ENCODE measurements at places on chromosomes 11 and 22.
A peak's percentile ranks its signal among the peaks of the same experiment; 100 is the strongest.

GRCh38 chr22:20495861-20496681 lies 476 bp upstream of the KLHL22 start:
- DNase-seq, result peak; percentile 85

DNA sequence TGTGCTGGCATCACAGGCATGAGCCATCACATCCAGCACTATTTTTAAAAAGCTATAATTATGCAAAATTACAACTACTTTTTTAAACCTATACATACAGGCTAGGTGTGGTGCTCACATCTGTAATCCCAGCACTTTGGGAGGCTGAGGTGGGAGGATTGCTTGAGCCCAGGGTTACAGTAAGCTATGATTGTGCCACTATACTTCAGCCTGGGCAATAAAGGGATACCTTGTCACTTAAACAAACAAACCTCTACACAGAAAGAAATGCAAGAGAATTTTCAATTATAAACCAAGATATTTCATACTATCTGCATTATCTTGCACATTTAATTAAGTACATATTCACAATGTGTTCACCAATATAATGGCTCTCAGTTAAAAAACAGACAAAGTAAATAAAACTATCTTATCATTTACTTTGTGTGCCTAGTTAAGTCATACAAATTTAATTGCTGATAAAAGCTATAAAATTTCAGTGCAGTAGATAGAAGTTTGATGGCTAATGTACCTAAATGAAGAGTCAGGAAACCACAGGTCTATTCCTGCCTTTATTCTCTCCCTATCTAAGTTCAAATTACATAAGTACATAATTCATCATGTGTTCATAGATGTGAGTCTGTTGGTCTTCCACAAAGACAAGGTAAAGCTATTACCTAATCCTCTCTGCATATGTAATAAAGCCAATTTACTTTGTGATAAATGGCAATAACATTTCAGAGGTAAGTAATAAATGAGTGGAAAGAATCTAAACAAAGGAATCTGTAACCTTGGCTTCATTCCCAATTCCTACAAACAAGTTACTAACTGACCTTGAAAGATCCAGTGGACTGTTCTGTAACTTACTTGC lies 9.0 kb upstream of the RDX start:
- DNase-seq, result no peak

- no peak for DNase-seq
Observed at GRCh38 chr11:31479066-31479465, 30.4 kb downstream of the IMMP1L start.

DNA sequence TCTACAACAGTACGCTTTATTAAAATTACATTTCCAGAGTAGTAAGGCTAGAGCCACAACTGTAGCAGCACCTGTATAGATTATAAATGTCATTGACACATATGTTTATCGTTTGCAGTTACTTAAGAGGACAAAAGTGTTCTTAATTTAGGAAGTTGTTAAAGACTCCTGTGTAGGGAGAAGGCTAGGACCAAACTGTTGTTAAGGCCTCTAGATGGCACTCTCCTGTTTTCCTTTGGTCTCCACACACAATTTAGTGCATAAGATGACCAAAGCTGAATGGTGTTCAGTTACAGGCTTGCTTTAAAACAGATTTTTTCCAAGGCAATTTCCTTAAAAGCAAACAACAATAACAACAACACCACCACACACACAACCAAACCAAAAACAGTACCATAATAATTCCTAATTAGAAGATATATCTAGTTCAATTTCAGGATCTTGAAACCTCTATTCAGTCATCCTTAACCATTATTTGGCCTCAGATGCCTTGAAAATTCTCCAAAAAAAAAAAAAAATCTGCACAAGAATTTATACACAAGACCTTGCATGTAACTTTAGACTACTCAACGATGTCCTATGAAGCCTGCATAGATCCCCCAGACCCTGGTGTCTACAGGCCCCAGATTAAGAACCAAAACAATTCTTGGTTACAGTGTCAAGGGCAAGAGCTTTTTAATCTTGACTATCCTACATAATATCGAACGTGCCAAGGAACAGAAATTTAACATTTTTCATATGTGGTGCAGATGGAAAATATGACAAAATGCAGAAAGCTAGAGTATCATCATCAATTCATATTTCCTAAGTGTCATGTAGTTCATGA lies 42.6 kb upstream of the APOA1 start:
- no peak for DNase-seq

GRCh38 chr11:69337211-69337721 lies 43.3 kb downstream of the MYEOV start:
- no peak for DNase-seq

DNA sequence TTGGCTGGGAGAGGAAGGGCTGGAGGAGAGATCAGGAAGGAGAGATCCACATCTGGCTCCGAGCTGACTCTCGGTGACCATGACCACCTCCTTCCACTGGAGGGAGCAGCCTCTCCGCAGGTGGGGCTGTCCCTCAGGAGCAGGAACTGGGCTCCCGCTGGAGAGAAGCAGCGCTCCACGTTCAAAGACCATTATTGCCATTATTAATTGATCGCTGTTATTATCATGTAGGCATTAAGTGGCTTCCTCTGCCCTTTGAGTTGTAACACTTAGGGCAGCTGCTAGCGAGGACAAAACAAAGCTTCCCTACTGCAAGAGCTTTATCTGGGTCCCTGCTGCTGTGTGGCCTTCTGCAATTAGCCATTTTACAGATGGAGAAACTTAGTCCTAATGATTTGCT lies 251.9 kb downstream of the ST3GAL4 start:
- DNase-seq, result no peak

GRCh38 chr22:48807155-48807554 lies 1020.5 kb downstream of the BRD1 start:
- DNase-seq, result no peak

DNA sequence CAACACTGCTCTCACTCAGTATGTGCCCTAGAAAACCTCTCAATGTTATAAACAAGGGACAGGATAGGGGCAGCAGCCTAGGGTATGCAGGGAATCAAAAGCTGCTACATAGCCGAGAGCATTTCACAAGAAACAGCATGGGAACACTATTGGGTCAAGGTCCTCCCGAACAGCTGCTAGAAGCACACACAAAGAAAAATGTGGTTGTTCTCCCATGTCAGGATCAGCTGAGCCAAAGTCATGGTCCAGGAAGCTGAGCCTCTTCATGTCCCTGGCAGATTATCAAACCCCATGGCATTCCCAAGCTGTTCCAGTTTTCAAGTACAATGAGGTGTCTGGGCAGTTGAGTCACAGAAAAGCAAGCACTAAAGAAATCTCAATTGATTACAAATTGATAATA lies 21.0 kb upstream of the GDPD4 start:
- peak; percentile 33 for DNase-seq

DNA sequence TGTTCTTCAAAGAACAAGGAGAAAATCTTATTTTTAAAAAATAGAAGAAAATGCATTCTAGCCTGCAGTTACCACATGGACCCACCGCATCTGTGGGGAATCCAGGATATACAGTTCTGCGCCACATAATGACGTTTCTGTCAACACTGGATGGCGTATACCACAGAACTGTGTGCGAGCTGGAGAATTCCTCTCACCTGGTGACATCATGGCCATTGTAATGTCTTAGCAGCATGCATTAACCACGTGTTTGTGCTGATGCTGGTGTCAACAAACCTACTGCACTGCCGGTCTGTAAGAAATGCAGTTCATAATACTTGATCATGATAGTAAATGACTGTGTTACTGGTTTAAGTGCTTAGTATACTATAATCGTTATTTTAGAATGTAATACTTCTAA lies 174.7 kb downstream of the TBC1D22A start:
- no peak for DNase-seq

DNA sequence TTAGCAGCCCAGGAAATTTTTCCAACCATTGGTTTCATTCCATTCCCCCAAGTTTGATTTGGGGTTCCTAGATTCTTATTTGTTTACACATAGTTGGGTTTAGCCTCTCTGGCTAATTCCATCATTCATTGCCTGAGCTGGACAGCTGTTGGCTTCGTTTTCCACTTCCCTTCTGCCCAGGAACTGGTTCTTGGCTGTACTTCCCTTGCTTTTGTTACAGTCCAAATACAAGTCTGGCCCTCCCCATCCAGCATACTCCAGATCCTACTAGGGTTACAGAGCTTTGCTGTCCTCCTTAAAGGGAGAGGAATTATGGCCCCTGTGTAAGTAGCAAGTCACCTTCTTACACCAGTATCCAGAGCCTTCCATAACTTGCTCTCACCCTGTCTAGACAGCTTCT lies 356.3 kb downstream of the FAT3 start:
- DNase-seq, result no peak

- DNase-seq, result peak; percentile 20
Observed at GRCh38 chr11:8258289-8258688, 5.4 kb downstream of the LMO1 start.

DNA sequence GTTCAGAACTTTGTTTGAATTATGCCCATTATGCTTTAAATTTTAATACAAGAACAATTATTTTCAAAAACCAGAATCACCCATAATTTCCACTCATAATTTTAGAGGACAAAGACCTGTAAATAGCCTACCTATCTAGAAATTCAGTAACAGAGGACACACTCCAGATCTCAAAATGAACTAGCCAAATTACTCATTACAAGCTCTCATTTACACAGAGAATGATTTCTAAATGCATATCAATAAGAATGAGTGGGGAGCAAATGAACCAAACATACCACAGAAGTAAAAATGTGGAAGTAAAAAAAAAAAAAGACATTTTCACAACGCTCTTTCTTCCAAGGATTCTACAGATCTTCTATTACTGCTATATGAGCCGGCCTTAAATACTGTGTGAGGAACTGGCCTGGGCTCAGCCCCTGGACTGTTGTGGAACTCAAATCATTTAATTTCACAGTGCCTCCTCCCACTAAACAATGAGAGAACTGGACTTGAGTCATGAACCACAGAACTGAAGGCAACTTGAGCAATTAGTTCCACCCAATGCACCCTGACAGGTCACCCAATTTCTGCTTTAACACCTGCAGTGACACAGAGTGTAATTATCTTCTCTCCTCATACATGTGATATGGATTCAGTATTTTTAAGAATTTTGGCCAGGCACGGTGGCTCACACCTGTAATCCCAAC lies 8.0 kb downstream of the MRTFA start:
- no peak for DNase-seq

DNA sequence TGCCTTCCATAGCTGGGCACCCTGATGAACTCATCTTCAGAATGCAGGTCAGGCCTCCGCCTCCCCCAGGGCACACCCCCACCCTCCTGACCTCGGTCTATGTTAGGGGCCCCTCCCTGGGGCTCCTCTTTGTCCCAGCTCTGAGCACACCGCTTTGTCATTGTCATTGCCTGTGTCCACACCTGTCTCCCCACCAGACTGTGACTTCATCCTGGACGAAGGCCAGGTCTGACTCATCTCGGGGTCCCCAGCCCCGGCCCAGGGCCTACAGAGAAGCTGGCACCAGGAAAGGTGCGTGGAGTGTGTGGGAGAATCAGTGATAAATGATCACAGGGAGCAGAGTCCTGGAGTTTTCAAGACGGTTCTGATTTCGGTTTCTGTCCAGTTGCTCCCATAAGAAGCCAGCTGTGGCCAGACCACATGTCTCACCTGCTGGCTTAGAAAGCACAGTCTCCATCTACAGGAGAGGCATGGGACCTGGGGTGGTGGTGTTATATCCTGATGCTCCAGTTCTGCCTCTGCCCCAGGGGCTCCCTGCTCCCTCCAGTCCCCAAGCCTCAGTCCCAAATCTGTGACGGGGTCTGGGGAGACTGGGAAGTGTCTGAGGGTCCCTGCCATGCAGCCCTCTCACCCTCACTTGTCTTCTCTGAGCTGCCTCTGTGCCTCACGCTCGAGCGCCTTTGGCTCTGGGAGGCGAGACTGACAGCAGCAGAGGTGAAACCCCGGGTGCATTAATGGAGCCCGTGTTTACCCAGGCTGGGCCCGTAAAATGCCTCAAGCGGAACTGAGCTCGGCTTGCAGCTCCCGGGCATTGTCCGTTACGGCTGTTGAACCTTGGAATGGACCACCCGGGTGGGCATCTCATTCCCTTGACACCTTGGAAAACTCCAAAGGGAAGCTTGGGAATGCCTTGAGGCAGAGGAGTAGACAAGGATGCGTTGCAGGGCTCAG lies 85.5 kb upstream of the WNT11 start:
- DNase-seq, result no peak

DNA sequence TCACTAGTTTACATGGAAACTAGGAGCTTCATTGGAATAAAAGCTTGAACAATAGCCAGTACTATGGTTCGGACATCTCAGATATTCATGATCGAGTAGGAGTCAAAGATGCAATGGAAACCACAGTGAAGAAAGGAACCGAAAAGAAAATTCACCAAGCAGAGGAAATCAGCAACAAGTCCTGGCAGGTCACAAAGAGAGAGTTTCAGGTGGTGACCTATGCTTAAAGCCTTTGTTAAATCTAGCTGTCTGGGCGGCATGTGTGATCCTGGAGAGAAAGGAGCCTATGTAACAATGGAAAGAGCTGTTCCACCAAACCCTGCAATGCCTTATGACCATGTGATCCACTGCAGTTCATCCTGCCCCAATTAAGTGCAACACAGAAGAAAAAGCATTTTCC lies 68.9 kb upstream of the POU2AF2 start:
- DNase-seq, result no peak

DNA sequence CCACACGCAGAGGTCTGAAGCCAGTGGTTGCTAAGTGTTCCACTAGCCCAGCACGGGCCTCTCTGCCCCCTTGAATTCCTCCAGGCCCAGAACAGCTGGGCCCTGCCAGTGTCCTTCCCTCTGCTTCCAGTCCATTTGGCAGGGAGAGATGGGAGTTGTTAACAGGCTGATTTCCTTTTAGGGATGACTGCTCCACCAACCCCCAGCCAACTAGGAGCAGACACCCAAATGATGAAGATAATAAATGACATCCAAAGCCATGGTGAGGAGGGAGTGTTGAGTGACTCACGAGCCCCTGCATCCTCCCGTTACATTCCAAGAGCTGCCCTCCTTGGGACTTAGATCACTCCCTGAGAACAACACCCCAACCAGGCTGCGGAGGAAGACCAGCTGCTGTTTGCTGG lies 20.6 kb downstream of the PARVA start:
- DNase-seq, result no peak

GRCh38 chr11:68714060-68714856 lies 29.9 kb downstream of the GAL start:
- no peak for DNase-seq
